Foreskin keratinocyte (primary cell): ENCODE measurements at places on chromosomes 13 and 19. TPM values are rescaled to one million over a fixed set of nuclear protein-coding genes. Genes with fewer than 3 reads are reported as not detected.

SYNGR4 gene
- polyA plus RNA-seq = not detected in 2 replicates

FCAR gene
- polyA plus RNA-seq = not detected in 2 replicates

EHD2 gene
- polyA plus RNA-seq = 93.3 and 98.9 TPM in 2 replicates

NRTN gene
- polyA plus RNA-seq = 0.07 and 0.11 TPM in 2 replicates

GJA3 gene
- 0.01 and 0.03 TPM in 2 replicates for polyA plus RNA-seq

PCSK4 gene
- polyA plus RNA-seq = 1.0 and 1.1 TPM in 2 replicates

ABHD8 gene
- polyA plus RNA-seq = 14.4 and 17.6 TPM in 2 replicates

PARP4 gene
- polyA plus RNA-seq = 13.6 and 13.8 TPM in 2 replicates

FBXL12 gene
- polyA plus RNA-seq = 16.9 TPM in 2 replicates

ZNF844 gene
- 0.07 and 0.20 TPM in 2 replicates for polyA plus RNA-seq

NTN5 gene
- polyA plus RNA-seq = not detected in 2 replicates

UBA52 gene
- polyA plus RNA-seq = 1,727 and 1,808 TPM in 2 replicates

PPP1R12C gene
- 64.8 and 65.2 TPM in 2 replicates for polyA plus RNA-seq

PABPC3 gene
- polyA plus RNA-seq = 0.08 and 0.09 TPM in 2 replicates

CYP4F8 gene
- polyA plus RNA-seq = not detected in 2 replicates

FBXO46 gene
- 5.4 and 5.6 TPM in 2 replicates for polyA plus RNA-seq
